ENCODE measurements at places on chromosomes 12 and 14.
A peak's percentile ranks its signal among the peaks of the same experiment; 100 is the strongest.

DNA sequence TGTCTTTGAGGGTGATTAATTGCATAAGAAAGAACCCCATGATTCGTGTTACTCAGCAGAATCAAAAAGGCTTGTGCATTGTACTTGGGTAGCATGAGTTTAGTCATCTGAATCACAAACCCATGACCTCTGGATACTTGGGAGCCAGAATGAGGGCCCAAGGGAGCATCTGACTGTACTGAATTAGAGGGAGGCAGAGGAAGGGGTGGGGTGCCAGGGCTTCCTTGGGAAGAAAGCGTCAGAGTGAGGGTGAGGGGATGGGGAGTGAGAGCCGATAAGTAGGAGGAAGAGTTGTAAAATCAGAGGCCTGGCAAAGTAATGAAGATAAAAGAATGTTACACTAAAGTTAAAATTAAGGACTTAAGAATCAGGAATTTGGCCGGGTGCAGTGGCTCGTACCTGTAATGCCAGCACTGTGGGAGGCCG lies 29.8 kb downstream of the GPRC5D start:
- no peak for DNase-seq

DNA sequence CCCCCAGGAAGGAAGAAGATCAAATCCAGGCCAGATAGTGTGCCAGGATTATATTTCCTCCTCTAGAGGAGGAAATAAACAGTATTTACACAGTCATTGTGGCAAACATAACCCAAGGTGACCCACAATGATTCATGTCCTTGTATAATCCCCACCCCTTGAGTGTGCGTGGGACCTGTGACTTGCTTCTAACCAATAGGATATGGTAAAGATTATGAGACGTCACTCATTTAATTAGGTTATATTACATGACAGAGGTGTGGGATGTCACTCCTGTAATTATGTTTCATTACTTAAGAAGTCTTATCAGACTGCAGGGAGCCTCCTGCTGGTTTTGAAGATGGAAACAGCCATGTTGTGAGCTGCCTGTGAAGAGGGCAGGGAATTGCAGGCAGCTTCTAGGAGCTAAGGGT lies 12.2 kb upstream of the CATSPERB start:
- DNase-seq = no peak

GRCh38 chr12:57519796-57520052 lies 590 bp downstream of the DDIT3 start:
- DNase-seq = no peak

DNA sequence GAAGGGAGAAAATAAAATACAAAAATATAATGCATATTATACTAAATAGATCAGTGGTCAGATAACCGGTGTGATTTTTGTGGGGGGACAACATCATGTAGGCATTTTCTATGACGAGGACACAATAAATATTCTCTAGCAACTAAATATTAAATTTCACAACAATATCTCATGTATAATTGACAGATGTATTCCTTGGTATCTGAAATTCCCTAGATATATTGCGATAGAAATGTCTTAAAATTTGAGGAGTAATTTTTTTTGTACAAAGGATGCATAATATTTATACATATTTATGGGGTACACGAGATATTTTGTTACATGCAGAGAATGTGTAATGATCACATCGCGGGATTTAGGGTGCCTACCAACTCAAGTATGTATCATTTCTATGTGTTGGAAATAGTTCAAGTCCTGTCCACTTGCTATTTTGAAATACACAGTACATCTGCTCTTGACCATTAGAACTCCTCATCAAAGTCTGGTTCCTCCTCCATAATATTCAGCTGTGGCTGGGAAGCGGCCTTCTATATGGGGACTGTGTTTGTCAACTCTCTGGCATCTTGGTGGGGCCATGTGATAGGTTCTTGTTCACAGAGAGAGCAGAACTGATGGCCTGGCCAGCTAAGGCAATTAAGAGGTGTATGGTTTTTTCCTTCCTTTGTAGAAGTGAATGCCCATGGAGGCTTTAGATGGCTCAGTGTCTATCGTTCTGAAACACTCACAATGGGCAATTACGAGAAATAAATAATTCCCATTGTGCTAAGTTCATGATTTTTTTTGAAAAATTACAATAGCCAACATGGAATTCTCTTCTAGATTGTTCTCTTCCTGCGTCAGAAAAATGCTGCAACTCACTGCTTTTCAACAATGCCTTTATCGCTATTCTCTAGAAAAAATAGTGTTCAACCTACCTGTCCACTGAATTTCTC lies 8.8 kb downstream of the A2M start:
- no peak for DNase-seq

GRCh38 chr14:46248001-46248630 lies 403.5 kb downstream of the RPL10L start:
- no peak for DNase-seq

- no peak for DNase-seq
Observed at GRCh38 chr14:61560323-61560722, 135.0 kb upstream of the HIF1A start.

DNA sequence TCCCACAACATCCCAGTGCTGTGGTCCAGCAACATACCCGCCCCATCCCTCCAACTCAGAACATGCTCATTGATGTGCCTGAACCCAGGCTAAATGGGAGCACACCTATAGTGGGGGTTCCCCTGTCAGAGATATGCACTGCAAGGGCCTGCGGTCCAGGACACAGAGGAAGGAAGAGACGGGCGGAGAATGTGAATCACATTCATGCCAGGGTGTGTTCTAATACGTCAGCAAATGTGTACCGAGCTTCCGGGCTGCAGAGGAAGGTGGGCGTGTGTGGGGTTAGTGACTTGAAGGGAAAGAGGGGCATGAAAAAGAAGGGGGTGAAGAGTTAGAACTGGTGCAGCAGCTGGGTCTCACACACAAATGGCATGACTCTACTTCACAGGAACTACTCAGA lies 83.7 kb downstream of the DPF3 start:
- peak; percentile 71 for DNase-seq

DNA sequence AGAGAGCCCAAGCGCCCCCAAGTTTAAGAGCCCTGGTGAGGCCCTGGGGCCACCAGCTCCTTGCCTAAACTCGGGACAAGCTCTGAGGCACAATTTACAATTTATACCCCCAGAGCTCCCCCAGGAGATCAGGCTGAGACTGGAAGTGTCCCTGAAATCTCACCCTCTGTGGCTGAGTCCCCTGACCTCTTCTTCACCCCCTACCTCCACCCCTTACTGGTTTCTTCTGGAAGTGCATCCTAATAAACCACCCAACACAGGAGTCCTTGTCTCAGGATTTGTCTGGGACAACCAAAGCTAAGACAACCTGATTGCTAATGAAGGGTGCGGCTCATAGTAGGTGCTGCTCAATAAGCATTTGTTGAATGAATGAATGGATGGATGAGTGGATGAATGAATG lies 206.4 kb downstream of the BCL11B start:
- no peak for DNase-seq

DNA sequence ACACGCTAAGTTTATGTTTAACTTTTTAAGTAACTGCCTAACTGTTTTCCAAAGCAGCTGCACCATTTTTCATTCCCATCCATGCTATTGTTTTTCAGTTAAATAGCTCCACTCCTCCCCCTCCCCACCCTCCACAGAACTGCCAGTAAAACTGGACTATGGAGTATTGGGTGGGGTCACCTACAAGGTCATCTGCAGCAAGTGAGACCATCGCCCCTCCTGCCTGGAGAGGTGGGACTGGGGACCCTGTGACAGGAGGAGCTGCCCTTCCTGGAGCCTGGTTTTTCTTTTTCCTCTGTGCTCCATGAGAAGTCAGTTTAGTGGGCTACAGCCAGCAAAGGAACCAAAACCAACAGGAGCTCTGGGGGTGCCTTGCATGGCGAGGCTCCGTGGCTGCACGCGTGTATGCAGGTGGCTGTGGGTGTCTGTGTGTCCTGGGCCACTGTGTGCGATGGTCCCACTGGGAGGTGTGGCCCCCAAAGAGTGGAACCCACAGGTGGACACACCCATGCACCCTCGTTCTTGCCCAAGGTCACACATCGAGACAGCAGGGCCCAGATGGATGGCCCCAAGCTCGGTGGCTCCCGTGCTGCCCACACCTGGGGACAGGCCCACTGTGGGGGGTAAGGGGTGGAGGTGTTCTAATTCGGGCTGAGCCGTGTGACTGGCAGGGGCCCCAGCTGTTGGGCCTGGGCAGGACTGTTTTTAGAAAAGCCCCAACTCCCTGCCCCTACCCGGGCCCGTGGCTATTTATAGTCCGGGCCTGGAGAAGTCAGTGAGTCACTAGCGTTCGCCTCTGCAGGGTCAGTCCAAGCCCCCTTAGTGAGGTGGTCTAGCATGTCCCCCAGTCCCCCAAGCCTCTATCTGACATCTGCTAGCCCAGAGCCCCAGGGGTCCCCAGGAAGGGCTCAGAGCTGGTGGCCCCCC lies 2.3 kb upstream of the ADSS1 start:
- DNase-seq = no peak

DNA sequence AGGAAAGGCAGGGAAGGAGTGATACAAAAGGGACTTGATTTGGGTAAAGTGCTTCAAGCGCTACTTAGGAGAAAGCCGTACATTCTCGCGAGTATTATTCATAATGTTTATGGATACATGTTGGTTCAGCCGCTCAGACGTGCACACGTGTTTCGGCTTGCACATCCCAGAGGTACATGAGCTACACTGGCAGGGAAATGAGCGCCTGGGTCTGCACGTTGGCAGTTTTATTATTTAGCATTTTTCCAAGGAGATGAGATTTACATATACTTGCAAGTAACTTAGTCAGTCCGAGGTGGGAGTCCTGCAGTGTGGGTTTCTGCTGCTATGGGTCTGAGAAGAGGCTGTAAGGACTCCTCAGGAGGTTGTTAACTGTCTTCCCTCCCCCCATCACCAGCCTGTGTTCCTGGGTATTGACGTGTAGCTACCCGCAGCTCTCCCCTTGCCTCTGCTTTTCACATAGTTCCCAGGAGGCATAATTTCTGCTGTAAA lies 1.5 kb downstream of the PRKCH start:
- DNase-seq = no peak

- peak; percentile 12 for DNase-seq
Observed at GRCh38 chr12:6684609-6685008, 4.6 kb downstream of the ZNF384 start.

DNA sequence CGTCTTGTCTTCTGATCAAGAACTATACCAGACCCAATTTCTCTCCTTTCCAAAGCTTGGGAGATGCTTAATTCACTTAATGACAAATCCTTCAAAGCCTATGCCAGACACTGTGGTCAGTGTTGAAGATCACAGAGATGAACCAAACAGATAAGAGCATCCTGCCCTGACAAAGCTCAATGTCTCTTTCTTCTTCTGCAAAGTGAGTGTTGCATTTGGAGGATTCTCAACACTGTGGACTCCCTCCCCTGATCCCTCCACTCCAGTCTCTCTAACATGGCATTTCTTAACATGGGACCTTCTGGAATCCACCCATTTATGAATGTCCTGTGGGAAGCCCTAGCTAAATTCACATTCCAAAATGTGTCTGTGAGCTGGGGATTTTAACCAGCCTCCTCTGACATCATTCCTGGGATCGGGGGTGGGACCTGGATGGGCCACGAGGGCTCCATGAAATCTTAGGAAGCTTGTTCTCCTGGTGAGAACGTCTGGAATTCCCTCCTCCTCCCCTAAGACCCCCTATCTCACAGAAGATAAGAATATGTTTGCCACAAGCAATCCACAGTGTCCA lies 20.3 kb downstream of the SYNE3 start:
- DNase-seq = no peak

- DNase-seq = no peak
Observed at GRCh38 chr12:109541413-109541726, 31.9 kb downstream of the MMAB start.

GRCh38 chr14:55577229-55577628 lies 2.8 kb upstream of the KTN1 start:
- no peak for DNase-seq

DNA sequence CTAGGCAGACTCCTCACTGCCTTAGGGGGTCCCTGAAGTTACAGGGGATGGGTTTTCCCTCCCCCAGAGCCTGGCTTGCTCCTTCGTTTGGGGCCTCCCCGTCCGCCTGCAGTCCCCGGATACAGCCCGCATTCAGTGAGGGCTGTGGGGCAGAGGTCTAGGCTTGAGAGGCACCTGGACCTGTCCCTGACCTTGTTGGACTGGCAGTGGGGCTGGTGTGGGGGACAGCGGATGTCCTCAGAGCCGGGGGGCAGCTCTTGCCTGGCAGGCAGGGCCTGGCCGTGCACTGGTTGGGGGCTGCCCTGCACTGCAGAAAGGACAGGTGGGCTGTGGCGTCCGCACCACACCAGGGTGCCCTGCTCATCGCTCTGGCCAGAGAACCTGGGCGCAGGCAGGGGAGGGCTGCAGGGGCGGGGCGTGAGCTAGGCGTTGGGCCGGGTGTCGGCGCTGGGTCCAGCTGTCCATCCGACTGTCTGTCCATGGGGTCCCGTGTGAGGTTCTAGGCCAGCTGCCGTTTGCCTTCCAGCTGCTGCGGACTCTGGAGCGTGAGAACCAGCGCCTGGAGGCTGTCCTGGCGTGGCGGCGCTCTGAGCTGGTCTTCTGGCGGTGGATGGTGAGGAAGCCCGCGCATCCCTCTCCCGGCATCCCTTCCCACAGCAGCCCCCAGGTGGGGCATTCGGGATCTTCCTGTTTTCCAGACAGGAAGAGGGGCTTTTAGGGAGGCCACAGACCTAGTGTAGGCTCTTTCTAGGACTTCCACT lies 6.0 kb downstream of the TEDC1 start:
- no peak for DNase-seq

DNA sequence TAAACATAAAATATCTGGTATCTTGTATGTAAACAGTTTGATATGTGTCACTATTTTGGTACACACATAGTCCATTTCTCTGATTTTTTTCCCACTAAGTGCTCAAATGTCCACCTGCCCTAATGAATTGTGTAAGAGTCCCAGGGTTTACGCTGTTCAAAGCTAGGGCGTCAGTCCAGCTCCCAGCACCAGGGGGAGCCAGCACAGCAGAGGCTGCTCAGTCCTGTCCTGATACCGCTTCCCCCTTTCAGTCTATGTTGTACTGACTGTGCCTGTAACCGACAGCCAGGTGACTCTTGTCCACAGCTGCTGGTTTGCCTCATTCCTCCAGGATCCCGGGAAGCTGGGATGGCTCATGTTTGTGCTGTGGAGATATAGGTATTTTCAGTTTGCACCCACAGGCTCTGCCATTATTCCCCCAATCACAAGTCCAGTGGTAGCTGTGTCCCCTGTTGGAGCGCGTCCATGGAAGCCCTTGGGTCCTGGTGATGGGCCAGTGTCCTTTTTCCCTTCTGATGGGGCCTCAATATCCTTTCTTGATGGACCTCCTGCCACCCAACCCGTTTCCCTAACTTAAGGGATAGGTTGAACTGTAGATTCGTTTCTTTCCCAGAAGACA lies 242.0 kb downstream of the NEDD1 start:
- DNase-seq = no peak
